AG04450 (cell line): ENCODE measurements at places on chromosomes 2 and 18.

GRCh38 chr2:227340106-227340505, 15.1 kb downstream of the MFF start:
- no peak for DNase-seq

DNA sequence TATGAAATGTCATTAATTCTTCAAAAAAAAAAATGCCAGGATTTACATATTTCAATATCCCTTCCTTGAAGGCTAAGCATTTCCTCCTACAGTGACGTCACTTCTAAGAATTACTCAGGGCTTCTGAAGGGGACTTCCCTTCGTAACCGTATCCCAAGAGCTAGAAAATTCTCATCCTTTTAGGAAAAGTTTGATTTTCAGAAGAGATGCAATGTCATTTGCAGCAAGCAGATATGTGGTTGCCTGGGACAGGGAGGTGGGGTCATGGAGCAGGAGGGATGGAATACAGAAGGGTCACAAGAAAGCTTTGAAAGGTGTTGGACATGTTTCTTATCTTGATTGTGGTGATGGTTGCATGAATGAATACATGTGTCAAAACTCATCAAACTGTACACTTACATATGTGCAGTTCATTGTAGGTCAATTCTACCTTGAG, 97.0 kb upstream of the ATL2 start:
- DNase-seq: no peak

- no peak for DNase-seq
These were observed 41.3 kb downstream of the PSD4 start for GRCh38 chr2:113215056-113215455.

- no peak for DNase-seq
These were observed 185.4 kb downstream of the ZEB2 start for GRCh38 chr2:144334551-144334950.

DNA sequence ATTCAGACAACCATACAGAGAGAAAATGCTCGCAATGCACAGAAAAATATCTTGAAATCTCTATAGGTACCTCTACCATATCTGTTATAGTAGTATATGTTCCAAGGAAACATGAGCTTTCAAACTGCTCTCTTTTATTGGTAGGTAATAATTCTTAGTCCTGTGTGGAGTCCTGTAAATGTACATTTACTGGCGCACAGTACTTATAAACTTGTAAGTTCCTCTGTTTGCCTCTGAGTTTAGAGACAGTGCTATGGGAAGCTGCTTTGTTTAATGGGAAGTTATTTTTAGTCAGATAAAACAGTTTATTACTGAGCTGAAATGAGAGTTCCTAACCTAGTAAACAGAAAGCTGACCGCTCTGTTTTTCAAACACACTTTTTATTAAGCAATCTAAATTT, 52.7 kb downstream of the CCDC93 start:
- no peak for DNase-seq

DNA sequence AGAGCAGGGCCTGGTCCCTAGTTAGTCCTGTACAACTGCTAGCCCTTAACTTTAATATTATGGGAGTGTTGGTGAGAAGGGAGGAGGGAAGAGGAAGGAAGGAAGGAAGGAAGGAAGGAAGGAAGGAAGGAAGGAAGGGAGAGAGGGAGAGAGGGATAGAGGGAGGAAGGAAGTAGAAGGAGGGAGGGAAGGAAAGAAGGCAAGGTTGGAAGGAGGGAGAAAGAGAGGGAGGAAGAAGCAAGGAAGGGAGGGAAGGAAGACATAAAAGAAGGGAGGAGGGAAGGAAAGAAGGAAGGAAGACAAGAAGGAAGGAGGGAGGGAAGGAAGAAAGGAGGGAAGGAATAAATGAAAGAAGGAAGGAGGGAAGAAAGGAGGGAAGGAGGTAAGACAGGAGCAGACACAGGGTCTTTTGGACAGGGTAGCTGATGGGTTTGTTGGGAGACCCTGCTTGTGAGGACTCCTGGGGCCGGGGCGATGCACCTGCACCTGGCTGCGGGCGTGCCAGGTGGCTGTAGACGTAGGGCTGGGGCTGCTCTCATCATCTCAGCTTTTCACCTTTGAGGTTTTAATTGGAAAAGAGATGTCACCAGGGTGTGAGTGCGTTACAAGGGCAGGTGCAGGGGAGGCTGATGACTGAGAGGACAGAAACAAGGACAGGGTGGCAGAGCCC, 5.9 kb upstream of the POMC start:
- no peak for DNase-seq

DNA sequence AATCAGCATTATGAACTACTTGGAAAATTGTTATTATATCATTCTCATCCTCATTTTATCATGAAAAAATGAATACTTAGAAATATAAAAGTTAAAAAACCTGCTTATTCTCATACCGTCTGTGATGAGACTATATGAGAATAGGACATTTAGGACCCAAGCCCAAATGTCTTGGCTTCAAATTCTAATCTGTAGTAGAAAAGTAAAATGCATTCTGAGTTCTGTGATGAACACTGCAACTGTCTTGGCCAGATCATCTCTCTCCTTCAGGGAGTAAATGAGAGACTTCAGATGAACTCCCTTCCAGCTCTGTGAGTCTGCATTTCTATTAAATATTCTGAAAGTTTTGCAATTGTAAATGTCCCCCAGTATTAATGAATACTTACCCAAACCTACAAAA, 940.7 kb upstream of the KLHL29 start:
- DNase-seq: no peak

GRCh38 chr18:5103693-5104092, 93.4 kb downstream of the AKAIN1 start:
- DNase-seq: no peak

GRCh38 chr2:74267068-74267467, 68.7 kb downstream of the MTHFD2 start:
- DNase-seq: no peak

DNA sequence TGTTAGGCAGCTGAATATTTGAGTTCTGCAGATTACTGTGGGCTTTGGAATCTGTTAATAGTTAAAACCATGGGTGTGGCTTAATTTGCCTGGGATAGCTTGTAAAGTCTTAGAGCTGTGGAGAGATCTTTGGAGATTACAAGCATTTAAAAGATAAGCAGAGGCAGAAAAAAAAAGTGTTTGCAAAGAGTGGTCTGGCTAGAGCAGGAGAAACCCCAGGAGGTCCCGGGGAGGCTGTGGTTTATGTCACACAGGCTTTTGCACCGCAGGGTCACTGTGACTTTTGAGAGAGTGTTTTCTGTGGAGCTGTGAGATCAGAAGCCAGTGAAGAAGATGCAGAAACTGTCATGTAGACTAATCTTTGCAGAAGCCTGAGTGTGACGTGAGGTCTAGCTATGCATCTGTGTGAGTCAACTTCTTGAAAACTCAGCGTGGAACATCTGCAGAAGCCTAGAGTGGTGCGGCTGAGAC, 49.0 kb downstream of the SETBP1 start:
- peak; percentile 32 for DNase-seq

GRCh38 chr2:54387059-54387991, 68.8 kb upstream of the SPTBN1 start:
- no peak for DNase-seq

GRCh38 chr2:239908744-239909143, 116.4 kb downstream of the NDUFA10 start:
- DNase-seq: no peak

DNA sequence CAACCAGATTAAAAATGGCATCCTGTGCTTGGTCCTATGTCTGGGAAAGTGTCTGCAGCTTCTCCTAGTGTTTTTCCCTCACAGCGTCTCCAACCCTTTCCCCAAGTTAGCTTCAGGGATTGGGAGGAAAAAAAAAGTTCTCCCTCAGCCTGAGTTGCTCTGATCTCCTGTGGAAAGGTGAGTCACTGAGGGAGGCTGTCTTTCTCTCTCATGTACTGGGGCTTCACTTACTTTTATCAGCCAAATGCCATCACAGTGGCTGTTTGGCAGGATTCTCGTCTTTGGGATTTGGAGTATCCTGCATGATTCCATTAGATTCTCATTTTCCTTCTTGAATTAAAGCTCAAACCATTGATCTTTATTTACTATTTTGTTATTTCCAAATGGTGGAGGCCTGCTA, 18.1 kb downstream of the GTF2A1L start:
- DNase-seq: no peak

GRCh38 chr2:215874418-215874817, 138.9 kb downstream of the MREG start:
- no peak for DNase-seq

DNA sequence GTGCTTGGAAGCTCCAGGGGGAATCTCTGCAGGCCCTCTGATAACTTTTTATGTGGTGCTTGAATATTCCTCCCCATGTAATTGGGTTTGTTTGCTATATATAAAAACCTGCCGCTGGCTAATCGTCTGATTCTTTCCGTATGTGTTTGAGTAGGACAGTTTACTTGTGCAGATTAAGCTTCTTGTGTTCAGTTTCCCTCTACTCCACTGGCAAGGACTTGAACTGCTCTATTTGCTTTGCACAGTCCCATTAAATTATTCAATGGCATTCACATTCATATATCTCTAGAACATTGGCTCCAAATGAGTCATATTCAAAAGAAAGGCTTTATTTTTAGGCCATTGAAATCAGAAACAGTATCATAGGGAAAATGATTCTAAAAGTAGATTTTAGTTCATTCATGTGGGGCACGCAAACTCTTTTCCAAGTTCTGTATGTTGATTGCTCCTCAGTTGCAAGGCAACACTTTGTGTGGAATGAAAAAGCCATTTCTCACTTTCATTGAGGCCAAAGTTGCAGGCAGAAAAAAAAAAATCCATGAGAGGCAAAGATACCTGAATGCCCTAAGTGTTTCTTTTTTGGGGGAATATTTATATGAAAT, 1682.3 kb upstream of the PIK3C3 start:
- no peak for DNase-seq

- no peak for DNase-seq
These were observed 1.5 kb upstream of the RESP18 start for GRCh38 chr2:219334076-219334475.
